ENCODE measurements at places on chromosomes 2 and 18.

- DNase-seq: no peak
Observed at GRCh38 chr2:74011246-74011645, 26.5 kb downstream of the TET3 start.

- no peak for DNase-seq
Observed at GRCh38 chr2:15701341-15701907, 109.8 kb downstream of the DDX1 start.

DNA sequence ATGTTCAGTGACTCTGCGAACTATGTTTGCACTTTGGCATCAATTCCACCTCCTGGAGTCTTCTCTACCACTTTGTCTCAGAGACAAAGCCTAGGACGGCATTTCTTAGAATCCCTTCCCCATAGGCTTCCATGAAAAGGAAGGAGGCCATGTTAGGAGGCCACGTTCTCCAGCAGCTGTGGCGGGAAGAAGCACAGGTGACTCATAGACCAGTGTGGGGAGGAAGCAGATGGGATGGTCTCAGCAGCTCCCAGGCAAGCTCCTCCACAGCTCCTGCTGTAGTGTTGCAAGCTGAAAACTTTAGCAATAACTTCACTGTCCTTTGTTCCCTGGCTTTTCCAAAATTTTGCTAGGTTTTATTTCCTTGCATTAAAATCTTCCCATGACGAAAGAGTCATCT is 781.3 kb upstream of the ID2 start:
- DNase-seq: no peak

- DNase-seq: no peak
Observed at GRCh38 chr18:26466026-26466425, 82.3 kb downstream of the KCTD1 start.

DNA sequence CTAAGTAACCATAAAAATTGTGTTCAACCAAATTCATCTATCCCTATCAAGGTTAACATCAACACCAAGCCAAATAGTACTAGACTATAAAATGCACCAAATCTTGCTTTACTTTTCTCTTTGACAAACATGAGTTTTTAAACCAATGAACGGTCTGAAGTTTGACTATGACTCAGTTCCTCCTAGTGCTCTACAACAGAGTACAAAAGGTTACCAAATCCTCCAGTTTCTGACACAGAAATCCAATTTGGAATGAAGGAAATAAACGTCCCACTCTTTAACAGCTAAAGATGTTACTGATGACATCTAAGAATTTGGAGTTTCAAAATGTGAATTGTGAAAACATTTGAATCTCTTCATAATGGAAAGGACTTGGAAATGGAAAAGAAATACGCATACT is 11.8 kb upstream of the ACVR1 start:
- no peak for DNase-seq

DNA sequence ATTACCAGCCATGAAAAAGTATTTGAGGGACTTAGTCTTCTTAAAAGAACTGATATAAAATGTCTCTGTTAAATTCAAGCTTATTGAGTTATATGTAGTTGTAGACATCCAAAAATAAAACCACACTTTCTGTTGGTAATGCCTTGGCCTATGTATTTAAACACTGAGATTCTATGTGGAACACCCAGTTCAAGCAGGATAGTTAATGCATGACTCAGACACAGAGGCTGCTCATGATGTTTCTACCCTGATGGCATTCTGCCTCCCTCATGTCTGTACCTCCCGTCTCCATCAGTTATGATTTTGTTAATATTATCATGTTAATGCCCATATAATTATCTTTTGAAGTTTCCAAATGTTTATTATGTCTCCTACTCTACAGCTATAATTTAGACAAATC is 164.5 kb downstream of the XIRP2 start:
- no peak for DNase-seq

DNA sequence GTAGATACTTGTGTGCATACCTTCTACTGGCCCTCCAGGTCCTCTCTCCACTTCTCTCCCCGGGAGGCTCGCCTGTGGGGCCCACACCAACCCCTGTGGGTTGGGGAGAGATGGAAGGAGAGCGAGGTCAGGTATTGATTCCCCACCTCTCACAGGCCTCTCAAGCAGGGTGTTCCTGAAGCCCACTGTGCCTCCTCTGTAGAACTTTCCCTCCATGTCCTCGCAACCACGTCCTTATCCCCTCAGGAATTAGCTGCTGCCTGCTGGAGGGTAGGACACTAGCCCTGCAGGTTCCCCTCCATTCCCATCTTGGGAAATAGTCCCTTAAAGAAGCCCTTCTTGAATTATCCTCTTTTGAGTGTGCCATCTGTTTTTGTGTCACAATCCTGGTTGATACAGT is 38.9 kb upstream of the KLF11 start:
- no peak for DNase-seq

- DNase-seq: no peak
Observed at GRCh38 chr2:168307379-168307778, 60.0 kb upstream of the STK39 start.

DNA sequence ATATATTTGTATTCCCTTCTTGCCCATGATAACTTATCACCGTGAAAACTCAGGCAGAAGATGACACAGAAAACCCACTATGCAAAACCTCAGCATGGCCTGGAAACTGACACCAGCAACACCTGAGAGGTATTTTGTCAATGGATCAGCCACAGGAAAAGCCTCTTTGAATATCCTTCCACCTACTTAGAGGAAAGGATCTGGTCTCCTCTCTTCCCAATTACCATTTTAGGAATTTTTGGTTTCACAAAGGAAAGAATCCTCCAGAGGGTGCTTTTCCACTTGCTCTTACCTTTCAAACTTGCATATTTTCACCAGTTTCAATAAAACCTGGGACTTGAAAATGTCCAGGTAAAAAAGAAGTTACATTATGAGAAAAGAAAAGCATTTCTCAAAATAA is 20.0 kb upstream of the MEIS1 start:
- DNase-seq: no peak

- no peak for DNase-seq
Observed at GRCh38 chr2:9166579-9167377, 39.8 kb upstream of the ASAP2 start.

DNA sequence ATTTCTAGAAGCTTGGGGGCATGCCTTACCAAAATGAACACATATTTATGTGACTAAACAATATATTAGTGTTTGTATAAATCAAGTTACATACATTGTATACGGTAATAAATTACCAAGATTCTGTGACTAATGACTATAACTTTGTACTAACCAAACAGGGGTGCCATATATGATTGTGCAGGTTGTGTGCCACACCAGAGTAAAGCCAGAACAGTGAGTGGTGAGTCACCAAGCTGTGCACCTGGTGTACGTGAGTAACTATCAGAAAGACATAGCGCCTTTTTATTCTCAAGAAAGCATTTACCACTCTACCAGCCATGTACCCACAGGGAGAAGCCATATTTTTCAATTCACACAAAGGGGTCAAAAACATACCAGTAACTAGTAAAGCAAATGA is 453.2 kb upstream of the PIK3C3 start:
- no peak for DNase-seq

DNA sequence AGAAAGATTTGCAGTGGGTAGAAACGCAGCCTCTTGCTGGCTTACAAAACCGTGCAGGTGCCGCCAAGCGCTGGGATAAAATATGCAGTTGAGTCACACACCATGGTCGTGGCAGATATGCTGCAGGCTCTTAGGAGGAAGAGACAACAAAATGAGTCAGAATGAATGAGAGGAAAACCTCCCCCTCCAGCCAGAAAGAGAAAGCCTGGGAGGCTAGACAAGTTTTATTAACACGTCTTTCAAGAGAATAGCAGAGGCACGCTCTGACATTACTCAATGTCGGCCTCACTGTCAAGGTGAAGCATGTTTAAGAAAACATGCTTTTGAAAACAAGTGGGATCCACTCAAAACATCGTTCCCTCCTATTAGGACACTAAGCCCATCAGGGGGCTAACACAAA is 37.1 kb upstream of the ZCCHC2 start:
- DNase-seq: no peak

- DNase-seq: no peak
Observed at GRCh38 chr18:72762515-72763122, 105.2 kb downstream of the NETO1 start.

DNA sequence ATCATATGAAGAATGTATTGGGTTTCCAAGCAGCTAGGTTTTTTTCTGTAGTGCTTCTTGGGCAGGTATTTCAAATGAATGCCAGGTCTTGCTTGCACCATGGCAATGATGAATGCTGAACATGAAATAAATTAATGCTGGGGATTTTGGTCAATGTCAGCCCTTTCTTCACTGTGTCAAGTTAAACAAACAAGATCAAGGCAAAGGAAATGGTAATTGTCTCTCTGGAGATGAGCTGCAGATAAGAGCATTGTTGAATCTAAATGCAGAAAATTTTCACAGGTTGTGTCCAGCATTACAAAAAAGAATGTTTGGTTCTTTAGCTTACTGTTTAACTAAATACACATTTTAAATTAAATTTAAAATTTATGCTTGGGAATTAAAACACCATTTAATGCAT is 144.3 kb downstream of the GPD2 start:
- DNase-seq: no peak

- no peak for DNase-seq
Observed at GRCh38 chr2:54092940-54093339, 22.5 kb upstream of the ACYP2 start.

DNA sequence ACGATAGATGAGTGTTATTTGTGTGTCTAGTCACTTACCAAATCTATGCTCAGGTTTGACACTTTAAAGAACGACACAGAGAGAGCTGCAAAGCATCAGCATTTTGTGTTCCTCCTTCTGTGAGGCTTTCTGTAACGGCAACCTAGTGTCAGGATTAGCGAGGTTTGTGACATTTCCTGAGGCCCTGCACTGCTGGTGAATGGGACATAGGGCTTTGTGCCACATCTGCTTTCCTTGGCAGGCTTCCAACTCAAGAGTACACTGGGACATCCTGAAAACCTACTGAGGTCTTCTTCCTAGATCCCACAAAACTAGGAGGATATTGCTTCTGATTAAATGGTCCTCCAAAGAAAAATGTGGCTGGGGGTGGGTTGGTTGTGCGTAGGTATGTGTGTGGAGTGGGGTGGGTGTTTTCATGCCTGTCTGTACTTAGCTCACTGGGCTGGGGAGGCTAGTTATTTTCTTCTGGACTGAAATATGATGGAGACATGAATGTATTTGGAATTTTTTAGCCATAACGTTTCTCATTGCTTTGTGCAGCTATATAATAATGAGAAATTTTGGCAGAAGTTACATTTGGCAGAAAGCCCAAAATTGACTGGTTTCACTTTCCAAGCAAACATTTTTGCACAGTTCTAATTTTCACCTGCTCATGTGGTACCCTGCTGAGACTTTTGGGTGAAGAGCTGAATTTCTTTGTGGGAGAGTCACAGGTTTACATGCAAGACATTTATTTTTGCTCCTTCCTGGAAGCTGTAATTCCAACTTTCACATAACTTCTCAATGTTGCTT is 308.4 kb downstream of the XIRP2 start:
- no peak for DNase-seq

DNA sequence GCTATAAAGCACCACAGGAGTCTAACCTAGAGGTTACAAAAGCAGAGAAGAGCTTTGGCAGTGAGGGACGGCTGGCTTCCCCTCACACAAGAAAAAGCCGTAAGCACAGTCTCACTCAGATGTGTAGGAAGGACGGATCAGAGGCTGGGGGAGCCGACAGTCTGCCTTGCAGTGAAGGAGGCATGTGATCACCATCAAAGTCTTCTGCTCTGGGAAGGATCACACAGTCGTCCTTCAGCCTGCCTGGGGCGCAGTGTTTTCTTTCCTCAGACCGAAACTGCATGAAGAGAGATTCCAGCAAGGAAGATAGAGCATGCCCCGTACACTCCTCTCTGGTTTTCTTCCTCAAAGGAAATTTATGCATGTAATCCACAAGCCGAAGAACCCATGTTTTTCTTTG is 24.1 kb downstream of the GATA6 start:
- DNase-seq: no peak

GRCh38 chr2:30871440-30871839 is 64.2 kb upstream of the CAPN13 start:
- no peak for DNase-seq

DNA sequence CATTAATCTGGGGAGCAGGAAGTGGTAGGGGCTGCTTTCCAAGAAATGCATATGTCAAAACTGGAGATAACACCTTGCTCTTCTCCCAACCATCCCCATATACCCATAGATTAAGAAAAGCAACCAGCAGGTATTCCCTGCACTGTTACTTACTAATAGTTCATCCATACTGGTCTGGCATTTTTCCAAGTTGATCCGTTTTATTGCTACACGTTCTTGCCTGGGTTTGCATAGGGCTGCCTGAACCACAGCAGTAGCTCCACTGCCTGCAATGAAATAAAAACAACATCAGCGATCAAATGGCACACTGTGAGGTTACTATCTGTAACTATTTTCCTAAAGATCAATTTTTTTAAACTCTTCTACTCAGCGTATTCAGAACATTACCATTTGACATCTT is 65.6 kb downstream of the STK39 start:
- DNase-seq: no peak

GRCh38 chr2:33496150-33496549 is 19.7 kb downstream of the RASGRP3 start:
- no peak for DNase-seq

GRCh38 chr18:74360852-74361655 is 45.4 kb downstream of the C18orf63 start:
- no peak for DNase-seq

GRCh38 chr2:180980106-180980942 is at the start of gene UBE2E3:
TSS of gene UBE2E3 (plus strand) at chr2:180980605. CDS start at chr2:180982043, 1,438 bp downstream.
- peak; percentile 64 for DNase-seq

DNA sequence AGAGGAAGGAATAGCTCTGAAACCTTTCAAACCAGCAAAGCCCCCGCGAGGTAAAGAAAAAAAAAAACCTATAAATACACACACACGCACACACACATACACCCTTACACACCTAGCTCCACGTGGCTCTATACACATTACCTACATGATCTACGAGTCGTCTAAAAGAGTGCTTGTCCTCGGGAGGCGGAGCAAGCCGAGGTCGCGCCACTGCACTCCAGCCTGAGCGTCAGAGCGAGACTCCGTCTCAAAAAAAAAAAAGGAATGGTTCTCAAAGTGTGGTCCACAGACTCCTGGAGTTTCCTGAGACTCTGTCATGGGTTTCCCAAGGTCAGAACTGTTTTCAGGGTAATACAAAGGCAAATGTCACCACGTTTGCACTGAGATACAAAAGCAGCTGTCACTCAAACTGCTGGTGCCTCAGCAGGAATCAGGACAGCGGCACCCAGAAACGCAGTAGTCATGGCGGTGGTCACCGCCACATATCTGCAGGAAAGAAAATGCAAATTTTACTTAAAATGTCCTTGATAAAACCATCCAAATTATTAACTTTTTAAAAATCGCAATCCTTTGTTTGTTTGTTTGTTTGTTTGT is 130.0 kb upstream of the GPC1 start:
- no peak for DNase-seq

DNA sequence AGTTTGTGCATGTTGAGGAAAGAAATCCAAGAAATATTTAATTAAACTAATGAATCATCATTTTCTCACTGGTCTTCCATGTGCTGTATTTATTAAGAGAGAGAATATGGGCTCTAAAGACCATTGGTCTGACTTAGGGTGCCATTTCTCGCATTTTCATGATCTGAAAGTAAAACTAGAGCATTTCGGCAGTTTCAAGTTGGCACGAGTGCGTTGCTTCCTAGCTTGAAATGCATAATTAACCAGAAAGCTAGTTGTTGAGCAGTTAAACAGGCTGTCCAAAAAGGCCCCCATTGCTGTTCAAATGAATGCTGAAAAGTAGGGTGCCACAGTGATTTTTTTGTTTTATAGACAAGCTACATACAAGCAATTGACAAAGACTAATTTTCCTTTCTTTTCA is 47.4 kb downstream of the SLC8A1 start:
- no peak for DNase-seq

GRCh38 chr2:183059561-183059960 is 19.0 kb upstream of the DUSP19 start:
- no peak for DNase-seq

GRCh38 chr2:150023044-150023443 is 435.5 kb upstream of the MMADHC start:
- no peak for DNase-seq
